ENCODE measurements at places on chromosomes 2 and 18. TPM values are rescaled to one million over a fixed set of nuclear protein-coding genes. Genes with fewer than 3 reads are reported as not detected.

DNA sequence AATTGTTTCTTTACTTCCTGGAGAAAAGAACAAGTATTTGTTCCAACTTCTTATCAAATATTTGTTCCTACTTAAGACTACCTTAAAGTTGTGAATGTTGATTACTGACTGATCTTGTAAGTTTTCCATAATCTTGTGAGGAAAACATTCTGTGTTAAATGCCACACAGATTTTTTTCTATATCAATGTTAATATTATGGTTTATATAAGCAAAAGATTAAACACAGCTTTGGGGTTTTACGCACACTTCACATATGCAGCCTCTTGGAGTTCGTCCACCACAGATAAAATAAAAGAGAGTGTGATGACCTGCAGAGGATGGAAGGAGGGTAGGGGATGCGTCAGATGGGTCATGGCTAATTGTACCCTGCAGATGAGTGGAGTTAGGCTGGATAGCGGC, 780.0 kb upstream of the SALL3 start:
- DNase-seq, result no peak

DNA sequence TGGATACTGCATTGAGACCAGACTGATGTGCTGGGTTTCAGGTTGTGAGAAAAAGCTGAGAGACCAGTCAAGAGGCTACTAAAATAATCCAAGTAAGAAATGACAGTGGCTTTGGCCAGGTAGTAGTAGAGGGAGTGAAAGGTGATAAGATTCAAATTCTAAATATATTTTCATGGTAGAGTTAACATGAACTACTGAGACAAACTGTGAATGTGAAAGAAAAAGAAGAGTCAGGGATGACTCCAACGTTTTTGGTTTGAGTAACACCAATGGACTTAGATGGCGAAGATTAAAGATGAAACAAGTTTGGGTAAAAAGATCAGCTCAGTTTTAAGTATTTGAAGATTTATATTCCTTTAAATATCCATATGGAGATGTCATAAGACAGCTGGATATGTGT, 209.4 kb downstream of the ZEB2 start:
- no peak for DNase-seq

DNA sequence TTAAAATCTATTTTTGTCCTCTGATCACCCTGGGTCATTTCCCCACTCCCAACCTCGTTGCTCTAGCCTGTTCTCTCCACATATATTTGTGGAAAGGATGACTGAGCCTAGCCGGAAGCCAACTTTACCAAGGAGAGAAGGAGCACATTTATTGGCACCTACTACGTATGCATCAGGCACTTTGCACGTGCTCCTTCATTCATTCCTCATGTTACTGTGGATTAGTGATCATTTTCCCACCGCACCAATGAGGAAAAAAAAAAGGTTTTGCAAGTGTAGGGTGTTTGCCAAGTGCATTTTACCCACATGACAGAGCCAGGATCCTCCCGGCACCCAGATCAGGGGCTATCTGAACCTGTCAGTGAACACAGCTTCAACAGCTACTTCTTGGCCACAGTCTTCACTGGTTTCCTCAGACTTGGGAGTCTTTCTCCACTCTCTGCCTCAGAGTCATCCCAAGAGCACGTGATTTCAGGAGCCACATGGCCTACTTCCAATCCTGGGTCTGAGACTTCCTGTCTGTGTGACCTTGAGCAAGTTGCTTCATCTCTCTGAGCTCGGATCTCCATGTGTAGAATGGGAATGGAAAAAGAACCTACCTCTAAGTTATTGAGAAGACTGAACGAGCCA, 1.9 kb upstream of the C1QL2 start:
- DNase-seq, result no peak

Gene PARD6G
- 4.1 TPM for total RNA-seq

- DNase-seq, result no peak
Observed at GRCh38 chr2:142940606-142941223, 63.3 kb downstream of the KYNU start.

- DNase-seq, result no peak
Observed at GRCh38 chr2:182898718-182899117, 32.3 kb upstream of the FRZB start.

Gene DNAJC5G
- not detected for total RNA-seq

DNA sequence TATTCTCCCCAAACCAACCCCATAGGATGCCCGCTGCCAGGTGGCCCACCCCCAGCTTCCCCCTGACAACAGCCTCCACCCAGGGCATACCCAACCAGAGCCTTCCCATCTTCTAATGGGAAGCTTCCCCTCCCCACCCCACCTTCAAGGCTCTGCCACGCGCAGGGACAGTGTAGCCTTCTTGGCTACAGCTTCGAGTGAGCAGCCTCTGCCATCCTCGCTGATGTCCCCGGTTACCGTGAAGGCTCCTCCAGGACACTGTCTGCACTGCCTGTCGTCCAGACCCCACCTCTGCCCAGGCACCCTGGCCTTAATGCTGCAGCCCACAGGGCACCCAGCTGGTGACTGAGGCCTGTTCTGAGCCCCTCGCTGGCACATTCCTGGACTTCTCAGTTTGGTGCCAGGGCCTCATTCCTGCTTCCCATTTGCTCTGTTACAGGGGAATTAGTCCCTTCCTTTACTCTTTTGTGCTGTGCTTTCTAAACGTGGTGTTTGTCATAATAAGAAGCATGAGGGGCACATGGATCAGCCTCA, 13.0 kb upstream of the ADNP2 start:
- no peak for DNase-seq

- no peak for DNase-seq
Observed at GRCh38 chr18:68152770-68153169, 562.1 kb downstream of the TMX3 start.

GRCh38 chr18:68735483-68736343, 20.8 kb upstream of the TMX3 start:
- DNase-seq, result no peak

Gene IL36G
- total RNA-seq, result not detected

Gene METAP1D
- 2.9 TPM for total RNA-seq

GRCh38 chr2:95165030-95165370, 609 bp upstream of the ZNF2 start:
- DNase-seq, result no peak

GRCh38 chr2:8119782-8120505, 561.9 kb upstream of the ID2 start:
- no peak for DNase-seq

DNA sequence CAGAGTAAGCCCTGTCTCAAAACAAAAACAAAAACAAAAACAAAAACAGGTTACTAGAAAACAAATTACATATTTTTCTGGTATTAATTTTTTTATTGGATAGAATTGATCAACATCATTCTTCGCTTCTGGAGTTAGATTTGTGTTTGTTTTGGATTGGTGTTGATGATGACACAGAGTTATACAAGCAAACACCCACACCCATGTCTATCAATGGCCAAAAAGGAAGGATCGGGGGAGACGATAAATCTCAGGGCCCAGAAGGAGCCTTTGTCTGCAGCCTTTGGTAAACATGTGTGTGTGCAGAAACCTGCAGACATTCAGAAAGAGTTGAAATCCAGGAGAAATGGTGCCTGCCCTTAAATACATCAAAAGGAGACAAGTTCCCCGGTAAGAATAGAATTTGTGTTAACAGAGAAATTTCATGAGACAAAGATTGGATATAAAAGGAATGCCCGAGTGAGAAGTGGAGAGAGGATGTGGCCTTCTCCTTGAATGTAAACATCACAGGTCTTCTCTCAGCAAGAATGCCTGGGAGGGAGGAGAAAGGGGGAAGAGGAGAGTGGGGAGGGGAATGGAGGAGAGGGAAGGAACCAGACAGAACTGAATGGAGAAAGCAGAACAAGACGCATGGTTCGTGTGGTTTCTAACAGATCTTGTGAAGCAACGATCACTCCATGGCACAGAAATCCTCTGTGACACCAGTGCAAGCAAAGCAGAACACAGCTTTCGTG, 40.4 kb upstream of the TMEM178A start:
- DNase-seq, result no peak

- peak; percentile 42 for DNase-seq
Observed at GRCh38 chr2:241002275-241003046, 4.0 kb downstream of the SNED1 start.

Data from aorta (tissue), 5 donors.